ENCODE measurements at places on chromosomes 12 and 14. TPM values are rescaled to one million over a fixed set of nuclear protein-coding genes. Genes with fewer than 3 reads are reported as not detected.

KRT6C gene
- polyA plus RNA-seq = not detected

HELB gene
- polyA plus RNA-seq = 0.90 TPM

TMEM121 gene
- polyA plus RNA-seq = 0.17 TPM

GPD1 gene
- 66.0 TPM for polyA plus RNA-seq

DNA sequence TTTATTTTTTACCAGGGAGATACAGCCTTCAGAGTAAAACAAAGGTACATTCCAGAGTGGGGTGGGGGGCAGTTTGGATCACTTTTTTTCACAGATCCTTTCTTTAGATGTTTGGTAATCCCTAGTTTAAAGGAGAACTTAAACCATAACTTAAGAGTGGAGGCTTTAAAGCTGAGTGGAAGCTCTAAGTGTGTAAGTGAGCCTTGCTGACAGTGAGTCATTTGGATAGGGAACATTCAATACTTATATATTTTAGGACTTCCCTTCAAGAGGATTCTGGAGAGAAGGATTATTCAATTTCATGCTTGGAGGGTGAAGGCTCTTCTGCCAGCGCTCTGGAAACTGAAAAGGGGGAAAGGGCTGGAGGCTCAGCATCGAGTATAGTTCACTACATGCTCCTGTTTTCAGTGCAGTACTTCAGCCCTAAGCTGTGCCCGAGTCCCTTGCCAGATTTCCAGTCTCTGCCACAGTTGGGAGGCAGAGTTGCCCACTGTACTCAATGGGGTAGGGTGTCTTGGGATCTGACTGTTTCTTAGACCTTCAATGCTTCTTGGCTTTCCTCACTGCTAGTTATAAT is 8.4 kb downstream of the PRKAG1 start:
- no peaks in the 10 kb centered on the region for H3K27me3 ChIP-seq
- peaks cover 68% of the 10 kb centered on the region for H3K36me3 ChIP-seq
- H3K4me3 ChIP-seq = no peak overlapping the region
- no peak for DNase-seq

Measured in psoas muscle (tissue), 8 donors.